Activated T-helper 1 cell treated with anti-CD3 and anti-CD28 coated beads, Interleukin-2, amount 50 U/mL, for 16 hours (primary cell): ENCODE measurements at places on chromosomes 1 and 21.
A peak's percentile ranks its signal among the peaks of the same experiment; 100 is the strongest.

GRCh38 chr21:43975469-43976098 is 36.5 kb upstream of the TRAPPC10 start:
- peak; percentile 69 for DNase-seq

DNA sequence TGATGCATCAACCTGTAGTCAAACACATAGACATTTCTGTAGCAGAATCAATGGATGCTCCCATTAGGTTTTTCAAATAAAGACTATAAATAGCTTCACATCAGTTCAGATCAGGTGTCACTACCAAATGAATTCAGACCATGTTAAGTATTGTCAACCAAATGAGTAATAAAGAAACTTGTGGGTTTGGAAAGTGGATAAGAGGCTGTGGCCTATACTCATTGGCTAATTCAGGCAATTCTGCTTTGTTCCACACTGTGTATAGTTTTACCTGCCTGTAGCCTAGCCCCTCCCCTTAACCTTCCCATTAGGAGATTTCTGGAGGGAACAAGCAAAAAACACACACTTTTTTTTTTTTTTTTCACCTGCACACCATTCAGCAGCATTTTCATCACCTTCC is 321.2 kb downstream of the HLX start:
- DNase-seq, result no peak

GRCh38 chr1:82492159-82492558 is 691.4 kb downstream of the ADGRL2 start:
- no peak for DNase-seq

DNA sequence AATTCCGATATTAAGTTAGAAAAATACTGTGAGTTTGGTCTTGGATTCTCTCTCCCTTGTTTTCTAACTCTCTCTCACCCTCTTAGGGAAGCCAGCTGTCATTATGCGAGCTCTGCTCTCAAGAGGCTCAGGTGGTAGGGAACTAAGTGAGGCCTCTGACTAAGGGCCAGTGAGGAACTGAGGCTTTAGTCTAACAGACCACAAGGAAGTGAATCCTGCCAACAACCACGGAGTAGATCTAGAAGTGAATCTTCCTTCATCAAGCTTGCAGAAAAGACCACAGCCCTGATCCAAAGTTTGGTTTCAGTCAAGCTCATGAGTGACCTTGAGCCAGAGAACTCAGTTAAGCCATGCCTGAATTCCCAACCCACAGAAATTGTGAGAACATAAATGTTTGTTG is 180.1 kb upstream of the PRMT6 start:
- DNase-seq, result no peak

GRCh38 chr1:9628541-9629444 is 22.7 kb upstream of the PIK3CD start:
- DNase-seq, result peak; percentile 46

GRCh38 chr1:27934818-27935549 is at the start of gene SMPDL3B:
SMPDL3B (plus strand) TSS chr1:27935000; CDS start chr1:27935184, 184 bp downstream.
- no peak for DNase-seq

DNA sequence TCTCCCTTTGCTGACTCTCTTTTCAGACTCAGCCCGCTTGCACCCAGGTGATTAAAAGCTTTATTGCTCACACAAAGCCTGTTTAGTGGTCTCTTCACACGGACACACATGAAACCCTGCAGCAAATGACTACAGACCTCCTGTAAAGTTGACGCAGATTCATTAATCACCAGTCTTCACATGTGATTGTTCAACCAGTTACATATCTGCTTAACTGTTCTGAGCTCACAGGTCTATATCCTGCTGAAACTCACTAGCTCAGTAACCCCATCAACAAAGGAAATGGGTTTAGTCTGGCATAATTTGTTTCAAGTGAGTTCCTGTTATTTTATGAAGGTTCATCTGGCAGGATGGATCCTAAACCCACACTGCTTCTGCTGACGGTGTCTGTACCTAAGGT is 68.4 kb upstream of the GJA8 start:
- no peak for DNase-seq

GRCh38 chr1:182143825-182144645 is 82.5 kb upstream of the ZNF648 start:
- DNase-seq, result no peak

DNA sequence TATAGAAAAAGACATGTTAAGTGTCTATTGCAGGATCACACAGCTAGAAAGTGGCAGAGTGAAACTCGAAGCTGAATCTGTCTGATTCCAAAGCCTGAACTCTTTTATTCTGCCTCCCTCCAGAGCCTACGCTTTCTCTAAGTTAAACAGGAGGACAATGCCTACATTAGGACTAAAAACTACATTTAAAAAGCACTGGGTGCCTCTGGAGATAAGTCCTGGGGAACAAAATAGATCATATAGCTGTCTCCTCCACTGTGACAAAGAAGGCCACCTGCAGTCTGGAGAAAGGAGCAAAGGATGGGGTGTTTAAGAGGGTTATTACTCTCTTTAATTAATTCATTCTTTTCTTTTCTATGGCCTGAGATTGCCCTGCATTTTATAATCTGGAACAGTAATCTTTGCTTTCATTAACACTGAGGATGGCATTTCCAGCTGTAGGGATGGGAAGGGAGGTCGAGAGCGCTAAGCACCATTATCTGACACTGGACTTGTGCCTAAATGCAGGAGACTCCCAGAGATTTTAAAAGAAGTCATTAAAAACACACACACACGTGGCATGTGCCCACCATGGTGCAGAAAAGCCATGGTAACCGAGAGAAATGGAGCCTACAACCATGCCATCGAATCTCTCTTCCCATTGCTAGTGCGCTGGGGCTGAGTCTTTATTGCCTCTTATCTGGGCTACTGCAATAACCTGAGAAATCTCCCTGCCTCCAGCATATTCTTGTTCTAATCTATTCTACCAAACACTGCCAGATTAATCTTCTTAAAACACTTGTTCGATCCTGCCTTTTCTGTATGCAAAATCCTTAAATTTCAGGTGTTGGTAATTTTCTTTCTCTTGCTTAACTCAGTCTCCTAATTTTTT is 92.2 kb downstream of the PLXNA2 start:
- no peak for DNase-seq

GRCh38 chr1:162389021-162389818 is 7.7 kb downstream of the C1orf226 start:
- no peak for DNase-seq

DNA sequence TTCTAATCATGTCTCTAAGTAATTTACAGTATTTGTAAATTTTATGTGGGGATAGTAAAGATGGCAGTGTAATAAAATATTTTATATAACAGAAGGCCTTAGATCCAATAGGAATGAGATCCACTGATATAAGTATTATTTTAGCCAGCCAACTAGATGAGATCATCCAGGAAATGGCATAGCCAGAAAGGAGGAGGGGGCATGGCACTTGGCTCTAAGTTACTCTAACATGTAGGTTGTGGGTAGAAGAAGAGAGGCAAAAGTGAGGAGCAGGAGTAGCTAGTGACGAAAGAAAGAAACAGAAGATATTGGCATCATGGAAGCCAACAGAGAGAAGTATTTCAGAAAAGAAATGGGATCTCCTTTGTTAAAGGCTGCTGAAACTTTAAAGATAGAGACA is 426.1 kb downstream of the PTPRC start:
- no peak for DNase-seq

GRCh38 chr1:180765151-180765550 is 133.3 kb downstream of the XPR1 start:
- DNase-seq, result no peak

GRCh38 chr21:35378881-35379280 is 329.8 kb upstream of the RUNX1 start:
- DNase-seq, result no peak

GRCh38 chr1:39908534-39908933 is 6.8 kb upstream of the MYCL start:
- DNase-seq, result no peak

- DNase-seq, result peak; percentile 17
These were observed at the start of gene SFN for GRCh38 chr1:26862781-26863684. SFN (plus strand) TSS chr1:26863149; CDS start chr1:26863213, 64 bp downstream.

GRCh38 chr21:14736162-14736561 is 190.0 kb upstream of the SAMSN1 start:
- no peak for DNase-seq

- no peak for DNase-seq
These were observed 1171.4 kb upstream of the ADGRL2 start for GRCh38 chr1:80629304-80629837.

DNA sequence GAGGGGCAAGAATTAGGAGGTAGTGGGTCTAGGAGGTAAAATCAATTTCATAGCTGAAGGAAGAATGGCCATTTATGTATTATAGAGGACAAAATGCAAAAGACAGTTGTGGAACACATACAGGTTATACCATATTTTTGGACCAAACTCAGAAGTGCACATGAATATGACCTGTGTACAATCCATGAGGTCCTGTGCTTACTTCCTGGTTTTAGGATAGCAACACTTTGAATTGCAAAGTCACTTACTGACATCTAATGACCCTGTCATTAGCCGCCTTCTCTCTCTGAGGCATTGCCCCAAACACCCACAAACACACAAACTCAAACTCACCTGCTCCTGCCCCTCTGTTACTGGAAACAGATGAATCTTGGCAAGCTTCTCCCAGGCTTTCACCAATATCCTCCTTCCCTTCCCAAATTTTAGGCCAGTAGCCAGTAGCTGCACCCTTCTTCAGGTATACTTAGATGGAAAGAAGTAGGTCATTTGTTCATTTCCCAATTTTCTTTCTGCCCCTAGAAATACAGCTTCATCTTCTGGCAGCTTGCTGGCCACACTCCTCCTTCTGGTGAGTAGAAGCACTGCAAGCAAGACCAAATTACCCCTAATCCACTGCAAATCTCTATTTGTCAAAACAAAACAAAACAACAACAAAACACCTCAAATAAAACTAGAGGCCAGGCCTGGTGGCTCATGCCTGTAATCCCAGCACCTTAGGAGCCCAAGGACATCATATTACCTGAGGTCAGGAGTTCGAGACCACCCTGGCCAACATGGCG is 13.7 kb upstream of the RPL5 start:
- DNase-seq, result no peak

GRCh38 chr1:109370712-109371340 is 26.9 kb downstream of the SORT1 start:
- no peak for DNase-seq

GRCh38 chr1:110200666-110201065 is 9.4 kb upstream of the KCNC4 start:
- no peak for DNase-seq

- no peak for DNase-seq
These were observed 38.9 kb downstream of the YY1AP1 start for GRCh38 chr1:155649676-155650075.

DNA sequence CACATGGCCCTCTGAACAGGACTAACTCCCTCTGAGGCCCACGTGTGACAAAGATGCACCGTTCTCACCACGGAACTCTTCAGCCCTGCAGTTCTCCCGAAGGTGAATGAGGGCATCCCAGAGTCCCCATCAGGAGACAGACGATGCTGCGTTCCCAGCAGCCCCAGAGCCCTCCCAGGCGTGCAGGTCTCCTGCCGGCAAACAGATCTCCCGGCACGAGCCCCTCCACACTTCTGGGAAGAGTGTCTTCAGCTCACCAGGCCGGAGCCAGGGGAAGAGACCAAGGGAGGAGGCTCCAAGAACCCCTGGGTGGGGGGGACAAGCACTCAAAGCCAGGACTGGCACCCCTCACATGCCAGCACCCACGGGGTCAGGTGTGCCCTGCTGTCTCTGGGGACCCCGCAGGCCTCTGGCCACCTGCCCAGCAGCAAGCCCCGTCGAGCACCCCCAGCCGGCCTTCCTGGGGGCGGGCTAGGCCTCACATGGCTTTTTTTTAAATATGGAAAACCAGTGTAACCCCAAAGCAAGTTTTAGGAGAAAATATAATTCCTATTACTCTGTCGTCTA is 45.1 kb upstream of the TRAPPC10 start:
- DNase-seq, result no peak

DNA sequence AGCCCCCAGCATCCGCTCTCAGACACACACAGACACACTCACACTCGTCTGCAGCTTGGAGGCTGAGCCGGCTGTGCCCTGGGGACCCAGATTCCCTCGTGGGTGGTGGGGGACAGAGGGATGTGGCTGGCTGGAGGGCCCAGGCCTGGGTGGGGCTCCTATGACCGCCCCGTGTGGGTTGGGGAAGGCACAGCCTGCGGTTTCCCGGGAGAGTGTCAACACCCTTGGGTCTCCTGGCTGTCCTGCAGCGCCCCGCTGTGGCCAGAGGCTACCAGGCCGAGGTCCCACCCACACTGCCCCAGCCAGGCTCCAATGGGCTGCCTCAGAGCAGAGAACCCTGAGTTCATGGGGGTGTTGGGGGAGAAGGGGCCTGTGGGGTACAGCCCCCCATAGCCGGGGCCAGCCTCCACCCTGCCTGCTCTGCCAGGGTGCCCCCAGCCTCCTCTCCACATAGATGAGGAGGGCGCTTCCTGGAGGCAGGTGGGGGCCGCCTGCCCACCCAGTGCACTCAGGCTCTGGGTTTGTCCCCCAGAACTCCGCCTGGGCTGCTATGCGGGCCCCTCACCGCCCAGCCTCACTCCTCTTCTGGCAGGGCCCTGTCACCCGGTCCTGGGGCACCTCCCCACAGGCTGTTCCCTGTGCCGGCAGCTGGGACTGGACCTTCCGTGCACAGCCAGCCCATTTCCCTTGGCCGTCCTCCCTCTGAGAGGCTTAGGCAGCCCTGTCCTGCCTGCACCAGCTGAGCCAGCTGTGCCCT is at the start of gene TTC34:
TTC34 (minus strand) TSS at position 159 of the 757 bp plus-strand sequence. CDS start 866 bp downstream, outside the sequence.
- no peak for DNase-seq

GRCh38 chr1:225851805-225852204 is 30.4 kb downstream of the TMEM63A start:
- no peak for DNase-seq

DNA sequence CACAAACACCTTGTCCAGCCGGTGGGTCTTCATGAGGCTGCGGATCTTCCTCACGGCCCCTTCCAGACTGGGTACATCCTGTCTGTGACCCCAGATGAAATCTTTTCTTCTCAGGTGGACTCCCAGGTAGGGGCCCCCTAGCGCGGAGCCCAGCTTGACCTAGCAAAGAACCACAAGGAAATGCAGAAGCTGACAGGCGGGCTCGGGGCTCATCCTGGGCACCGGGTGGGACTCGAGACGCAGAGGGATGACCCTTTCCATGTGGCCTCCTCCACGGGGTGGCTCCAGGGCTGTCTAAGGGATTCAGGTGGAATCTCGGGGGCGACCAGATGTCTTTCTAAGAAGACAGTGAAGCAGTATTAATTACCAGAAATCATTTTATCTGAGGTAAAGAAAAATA is 17.8 kb downstream of the POFUT2 start:
- no peak for DNase-seq

DNA sequence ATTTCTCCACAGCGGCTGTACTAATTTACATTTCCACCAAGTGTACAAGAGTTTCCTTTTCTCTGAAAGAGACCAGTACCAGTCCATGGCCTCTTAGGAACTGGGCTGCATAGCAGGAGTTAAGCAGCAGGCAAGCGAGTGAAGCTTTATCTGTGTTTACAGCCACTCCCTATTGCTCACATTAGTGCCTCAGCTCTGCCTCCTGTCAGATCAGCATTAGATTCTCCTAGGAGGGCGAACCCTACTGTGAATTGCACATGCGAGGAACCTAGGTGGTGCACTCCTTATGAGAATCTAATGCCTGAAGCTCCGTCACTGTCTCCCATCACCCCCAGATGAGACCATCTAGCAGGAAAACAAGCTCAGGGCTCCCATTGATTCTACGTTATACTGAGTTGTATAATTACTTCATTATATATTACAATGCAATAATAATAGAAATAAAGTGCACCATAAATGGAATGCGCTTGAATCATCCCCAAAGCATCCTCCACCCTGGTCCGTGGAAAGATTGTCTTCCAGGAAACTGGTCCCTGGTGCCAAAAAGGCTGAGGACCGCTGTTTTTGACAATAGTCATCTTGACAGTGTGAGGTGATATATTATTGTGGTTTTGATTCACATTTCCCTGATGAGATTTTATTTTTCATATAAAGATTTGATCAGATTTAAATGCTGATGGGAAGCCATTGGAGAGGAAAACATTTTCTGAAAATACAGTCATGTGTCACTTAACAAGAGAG is 45.5 kb upstream of the MRPS6 start:
- no peak for DNase-seq
